Stimulated activated CD4-positive, alpha-beta T cell treated with anti-CD3 and anti-CD28 coated beads, Interleukin-12 subunit alpha, Interleukin-12 subunit beta, amount 100 ng/mL, for 4 hours (primary cell): ENCODE measurements at places on chromosomes 16 and 17.
A peak's percentile ranks its signal among the peaks of the same experiment; 100 is the strongest.

DNA sequence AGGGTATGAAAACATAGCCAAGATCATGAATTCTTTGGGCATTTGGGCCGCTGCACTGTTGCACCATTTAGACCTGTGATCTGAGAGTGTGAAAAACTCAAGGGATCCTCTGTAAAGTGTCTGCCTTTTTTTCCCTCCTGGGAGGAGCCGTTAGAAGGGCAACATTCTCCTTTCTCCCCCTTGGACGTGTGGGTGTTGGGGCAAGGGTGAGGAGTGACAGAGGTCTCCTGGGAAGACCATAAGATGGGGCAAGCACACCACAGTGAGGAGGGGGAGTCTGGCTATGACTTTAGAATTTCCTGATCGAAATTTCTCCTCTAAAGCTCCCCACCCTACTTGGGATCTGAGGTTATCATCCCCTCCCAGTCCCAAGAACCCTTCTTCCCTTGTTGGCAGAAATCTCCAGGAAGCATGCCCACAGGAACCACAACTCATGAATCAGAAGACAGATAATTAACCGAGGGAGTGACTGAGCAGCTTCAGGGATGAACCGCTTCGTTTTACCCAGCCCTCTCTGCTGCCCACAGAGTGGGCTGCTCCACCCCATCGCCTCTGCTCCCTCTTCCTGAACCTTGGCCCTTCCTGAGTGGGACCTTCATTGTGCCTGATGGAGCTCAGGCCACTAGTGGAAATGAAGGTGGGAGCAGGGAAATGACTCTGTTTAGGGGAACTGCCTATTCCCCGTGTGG is 4.2 kb downstream of the ITGB3 start:
- no peak for DNase-seq

DNA sequence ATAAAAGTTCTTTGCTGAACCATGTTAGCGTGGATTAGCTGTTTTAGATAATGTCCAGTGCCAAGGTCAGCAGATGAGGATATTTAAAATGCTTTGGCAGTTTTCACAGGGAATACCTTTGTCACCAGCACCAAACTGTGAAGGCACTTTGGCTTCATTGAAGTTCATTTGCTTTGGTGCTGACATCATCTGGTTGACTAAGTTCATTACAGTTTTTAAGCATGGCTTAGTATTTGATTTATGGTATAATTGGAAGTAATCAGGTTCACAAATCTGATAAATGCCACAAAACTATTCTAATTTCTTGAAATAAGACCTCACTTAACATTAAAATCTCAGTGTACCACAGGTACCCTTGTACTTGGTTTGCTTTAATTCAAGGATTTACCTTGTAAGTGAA is 4.3 kb downstream of the GID4 start:
- DNase-seq = no peak

GRCh38 chr17:31843070-31843745 is 15.8 kb downstream of the COPRS start:
- no peak for DNase-seq

GRCh38 chr16:65621640-65622039 is 499.8 kb upstream of the CDH11 start:
- DNase-seq = no peak

DNA sequence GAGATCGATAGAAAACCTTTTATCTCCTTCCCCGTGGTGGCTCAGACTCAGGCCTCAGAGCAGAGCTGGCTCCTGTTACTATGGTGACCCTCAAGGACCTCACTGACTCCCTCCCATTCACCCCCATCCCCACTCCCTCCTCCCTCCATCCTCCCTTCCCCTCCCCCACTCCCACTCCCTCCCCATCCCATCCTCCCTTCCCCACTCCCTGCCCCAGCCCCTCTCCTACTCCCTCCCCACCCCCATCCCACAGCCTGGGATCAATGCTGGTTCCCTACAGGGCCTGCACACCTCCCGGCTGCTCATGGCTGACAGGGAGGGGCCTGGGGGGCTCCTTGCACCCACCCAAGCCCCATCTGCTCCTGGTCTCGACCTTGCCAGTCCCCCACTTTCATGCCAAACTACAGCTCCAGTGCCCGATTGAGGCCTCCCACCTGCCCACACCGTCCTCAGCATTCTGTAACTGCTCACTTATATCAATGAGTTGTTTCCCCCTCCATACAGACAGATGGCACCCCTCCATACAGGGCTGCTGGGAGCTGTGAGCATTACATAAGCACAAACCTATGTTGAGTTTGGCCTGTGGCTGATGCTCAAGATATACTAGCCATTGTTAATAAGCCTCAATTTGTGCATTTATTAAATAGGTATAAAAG is 11.6 kb upstream of the RAI1 start:
- DNase-seq = no peak

DNA sequence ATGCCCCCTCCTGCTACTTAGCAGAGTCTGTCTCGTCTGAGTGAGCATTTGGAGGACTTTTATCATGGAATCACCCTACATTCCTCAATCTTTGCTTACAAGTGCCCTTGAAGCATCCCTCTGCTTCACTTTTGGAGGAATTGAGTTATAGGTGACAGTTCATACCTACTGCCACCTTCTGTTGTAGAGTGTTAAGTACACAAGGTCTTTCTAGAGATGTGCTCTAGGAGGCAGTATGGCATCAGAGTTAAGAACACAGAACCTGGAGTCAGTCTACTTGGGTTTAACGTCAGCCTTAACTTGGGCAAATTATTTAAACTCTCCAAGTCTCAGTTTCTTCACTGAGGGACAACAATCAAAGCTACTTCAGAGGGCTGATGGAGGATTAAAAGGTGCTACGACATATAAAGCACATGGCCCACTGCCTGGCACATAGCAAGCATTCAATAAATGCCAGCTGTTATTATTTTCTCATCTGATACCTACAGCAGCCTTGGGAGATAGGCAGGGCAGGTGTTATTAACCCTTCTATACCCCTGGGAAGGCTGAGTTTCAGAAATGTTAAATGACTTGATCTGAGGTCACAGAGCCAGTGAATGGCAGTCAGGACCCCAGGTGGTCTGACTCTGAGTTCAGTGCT is 62.2 kb downstream of the UTP18 start:
- DNase-seq = no peak

GRCh38 chr17:74740173-74740572 is 3.1 kb downstream of the RAB37 start:
- no peak for DNase-seq

DNA sequence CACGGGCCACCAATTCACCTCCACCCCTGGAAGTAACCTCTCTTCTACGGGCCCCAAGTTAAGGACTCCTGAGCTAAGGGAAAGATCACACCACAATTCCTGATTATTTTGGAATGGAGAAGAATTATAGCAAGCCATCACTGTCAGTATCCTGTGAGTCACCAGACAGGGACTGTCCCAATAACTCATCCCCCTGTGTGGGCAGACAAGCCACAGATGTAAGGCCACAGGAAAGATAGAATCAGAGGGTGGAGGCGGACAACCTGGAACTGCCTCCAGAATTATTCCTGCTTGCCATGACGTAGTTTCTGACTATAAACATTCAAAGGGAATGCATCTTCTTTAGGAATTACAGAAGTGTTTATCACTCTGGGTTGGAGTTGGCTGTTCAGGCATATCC is 5.8 kb upstream of the MYO1D start:
- DNase-seq = no peak

GRCh38 chr16:29910819-29911675 is 10.8 kb downstream of the ASPHD1 start:
- DNase-seq = no peak

GRCh38 chr17:38749223-38750043 is 1.3 kb upstream of the PCGF2 start:
- no peak for DNase-seq

DNA sequence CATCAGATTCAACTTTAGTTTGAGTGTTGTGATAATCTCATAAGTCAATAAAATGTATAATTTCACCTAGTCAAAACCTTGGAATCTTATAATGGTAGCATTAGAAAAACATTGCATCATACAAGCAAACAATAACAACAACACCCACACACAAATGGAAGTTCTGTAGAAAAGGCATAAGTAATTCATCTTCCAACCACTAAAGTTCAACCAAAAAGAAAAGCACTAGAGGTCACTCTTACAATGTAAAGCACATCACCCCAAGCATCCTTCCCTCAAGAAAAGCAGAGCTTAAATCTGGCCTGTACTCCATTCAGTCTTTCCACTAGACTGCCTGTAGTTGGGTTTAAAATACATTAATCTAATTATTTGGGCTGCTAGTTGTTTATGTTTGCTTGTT is 1.8 kb downstream of the CNTNAP4 start:
- DNase-seq = no peak

GRCh38 chr17:34177642-34178041 is 77.4 kb upstream of the CCL2 start:
- DNase-seq = no peak

- no peak for DNase-seq
Observed at GRCh38 chr17:31130286-31131224, 35.8 kb downstream of the NF1 start.

DNA sequence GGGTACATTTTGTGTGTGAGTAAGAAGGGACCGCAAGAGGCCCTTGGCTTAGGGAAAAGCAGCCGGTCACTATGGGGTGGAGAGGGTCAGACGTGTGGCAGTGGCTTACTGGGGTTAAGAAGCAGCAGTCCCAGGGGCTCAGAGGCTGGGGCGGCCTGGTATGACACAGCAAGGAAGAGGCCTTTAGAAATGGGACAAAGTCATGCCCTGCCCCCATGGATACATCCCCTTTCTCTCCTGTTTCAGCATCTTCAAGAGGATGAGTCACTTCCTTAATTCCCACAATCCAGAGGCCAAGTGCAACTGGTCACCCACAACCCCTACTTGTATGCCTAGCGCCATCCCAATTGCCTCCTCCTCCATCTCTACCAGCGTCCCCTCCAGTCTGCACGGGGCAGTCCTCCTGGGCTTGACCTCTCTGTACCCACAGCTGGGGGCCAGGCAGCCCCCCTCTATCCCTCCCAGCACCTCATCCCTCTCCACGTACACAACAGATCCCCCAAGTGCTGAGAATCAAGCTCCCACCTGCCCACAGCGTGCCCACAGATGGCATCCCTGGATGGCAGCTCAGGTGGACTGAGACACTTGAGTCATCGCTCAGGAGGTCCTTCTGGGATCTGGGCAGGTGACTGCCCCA is 6.9 kb upstream of the EFTUD2 start:
- DNase-seq = no peak

GRCh38 chr17:20045476-20045875 is 36.3 kb downstream of the SPECC1 start:
- no peak for DNase-seq

DNA sequence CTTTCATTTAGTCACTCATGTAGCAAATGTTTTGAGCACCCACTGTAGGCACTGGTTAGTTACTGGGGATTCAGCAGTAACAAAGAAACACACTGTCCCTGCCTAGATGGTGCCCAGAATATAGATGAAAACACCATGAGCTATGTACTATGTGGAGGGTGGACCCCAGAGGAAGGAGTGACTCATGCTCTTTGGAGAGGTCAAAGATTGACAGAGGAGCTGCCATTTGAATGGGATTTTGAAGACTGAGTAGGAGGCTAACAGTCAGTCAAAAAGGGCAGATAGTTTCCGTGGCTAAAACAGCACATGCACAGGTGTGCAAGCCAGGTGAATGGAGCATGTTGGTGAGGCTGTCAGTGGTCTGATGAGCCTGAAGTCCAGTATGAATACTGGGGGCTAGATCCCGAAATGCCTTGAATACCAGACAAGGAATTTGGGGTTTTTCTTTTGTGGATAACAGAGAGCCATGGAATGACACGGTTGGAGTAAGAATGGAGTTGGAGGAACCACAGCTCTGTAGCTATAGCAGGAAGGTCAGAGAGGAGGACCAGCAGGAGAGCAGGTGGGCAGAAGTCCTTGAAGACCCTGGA is 6.1 kb downstream of the IL21R start:
- peak; percentile 25 for DNase-seq

GRCh38 chr16:70721202-70721963 is 35.5 kb upstream of the MTSS2 start:
- no peak for DNase-seq

GRCh38 chr17:28042721-28043291 is 329 bp downstream of the NLK start:
- DNase-seq = no peak

DNA sequence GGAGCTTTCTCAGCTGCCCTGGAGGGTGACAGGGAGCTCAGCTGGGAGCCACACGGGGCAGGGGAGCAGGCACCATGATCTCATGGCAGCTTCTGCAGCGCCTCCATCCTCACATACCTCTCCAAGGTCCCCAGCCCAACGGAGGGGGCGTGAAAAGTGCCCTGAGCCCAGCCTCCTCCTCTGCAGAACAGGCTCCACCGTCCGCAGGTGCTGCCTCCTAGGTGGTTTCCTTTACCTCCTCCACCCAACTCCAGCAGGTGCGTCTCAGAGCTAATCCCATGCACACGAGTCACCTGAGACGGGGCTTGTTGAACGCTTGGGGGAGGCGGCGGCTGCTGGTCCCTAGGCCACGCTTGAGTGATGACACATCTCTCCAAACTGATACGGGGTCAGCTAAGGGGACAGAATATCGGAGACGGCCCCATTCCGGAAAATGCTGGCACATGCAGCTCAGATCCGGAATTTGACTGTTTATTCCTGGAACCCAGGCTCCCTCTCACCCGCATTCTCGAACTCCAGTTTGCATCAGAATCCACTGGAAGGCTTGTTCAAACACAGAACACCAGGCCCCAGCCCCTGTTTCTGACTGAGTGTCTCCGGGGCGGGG is 387 bp upstream of the SLC38A8 start:
- no peak for DNase-seq

GRCh38 chr17:49480836-49481615 is 14.1 kb upstream of the NGFR start:
- no peak for DNase-seq

DNA sequence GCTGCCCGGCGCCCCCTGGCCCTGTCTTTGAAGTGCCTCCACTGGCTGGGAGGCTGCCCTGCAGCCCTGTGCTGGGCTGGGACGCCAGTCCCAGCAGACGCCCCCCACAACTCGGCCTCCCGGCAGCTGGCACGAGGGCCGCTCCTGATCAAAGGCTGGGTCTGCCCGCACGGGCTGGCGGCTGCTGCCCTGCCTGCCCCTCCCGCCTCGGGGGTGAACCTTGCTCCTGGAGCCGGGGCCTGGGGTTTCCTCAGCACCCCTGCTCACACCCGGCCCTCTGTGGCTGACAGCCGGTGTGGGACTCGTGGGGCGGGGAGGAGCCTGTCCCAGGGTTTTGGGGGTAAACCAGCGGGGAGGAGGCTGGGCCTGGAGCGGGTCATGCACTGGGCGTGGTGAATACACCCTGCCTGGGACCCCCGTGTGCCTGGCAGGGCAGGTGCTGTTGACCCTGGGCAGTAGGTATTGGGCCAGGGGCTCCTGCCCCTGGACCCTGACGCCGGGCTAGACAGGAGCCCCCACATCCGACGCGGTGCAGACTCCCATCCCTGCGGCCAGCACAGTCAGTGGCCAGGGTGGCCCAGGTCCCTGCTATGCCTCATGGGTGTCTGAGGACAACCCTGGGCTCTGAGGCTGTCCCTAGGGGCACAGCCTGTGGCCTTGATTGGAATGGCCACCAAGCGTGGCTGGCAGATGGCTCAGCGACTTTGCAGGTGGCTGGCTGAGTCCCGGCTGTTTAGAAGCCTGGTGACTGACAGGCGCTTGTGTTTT is 21.7 kb downstream of the CENPX start:
- DNase-seq = no peak

- DNase-seq = no peak
Observed at GRCh38 chr17:47728214-47728877, 4.7 kb upstream of the TBX21 start.

- DNase-seq = no peak
Observed at GRCh38 chr16:49977427-49977826, 47.6 kb upstream of the CNEP1R1 start.
